ENCODE measurements at places on chromosomes 5 and 9. TPM values are rescaled to one million over a fixed set of nuclear protein-coding genes. Genes with fewer than 3 reads are reported as not detected.

- no peaks in the 10 kb centered on the region for H3K4me1 ChIP-seq
- no peaks in the 10 kb centered on the region for H3K36me3 ChIP-seq
- no peak overlapping the region for H3K27ac ChIP-seq
Observed at GRCh38 chr5:152118676-152119470, 194.2 kb upstream of the GLRA1 start.

DNA sequence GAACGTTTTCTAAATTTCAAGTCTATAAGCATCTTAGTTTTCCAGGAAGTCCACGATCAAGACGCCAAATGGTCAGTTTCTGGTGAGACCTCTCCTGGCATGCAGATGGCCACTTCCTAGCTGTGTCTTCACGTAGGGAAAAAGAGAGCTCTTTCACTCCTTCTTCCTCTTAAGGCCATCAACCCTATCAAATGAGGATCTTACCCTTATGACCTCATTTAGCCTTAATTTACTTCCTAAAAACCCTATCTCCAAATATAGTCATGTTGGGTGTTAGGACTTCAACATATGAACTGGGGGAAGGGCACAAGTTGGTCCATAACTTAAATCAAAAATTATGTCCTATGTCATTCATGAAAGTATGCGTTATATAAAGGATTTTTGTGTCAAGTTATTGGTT is 229.5 kb downstream of the ARL15 start:
- H3K4me3 ChIP-seq = no peak overlapping the region
- H3K27me3 ChIP-seq = no peaks in the 10 kb centered on the region
- no peak for DNase-seq
- H3K27ac ChIP-seq = no peak overlapping the region

GRCh38 chr5:128082551-128083032 is 974 bp upstream of the SLC12A2 start:
- no peaks in the 10 kb centered on the region for H3K36me3 ChIP-seq
- peak overlapping the region; percentile 78 for H3K4me3 ChIP-seq
- peaks cover 3% of the 10 kb centered on the region for H3K27me3 ChIP-seq
- DNase-seq = no peak

GRCh38 chr5:146082798-146083197 is 22.6 kb downstream of the PLAC8L1 start:
- no peak overlapping the region for H3K27ac ChIP-seq
- peaks cover 9% of the 10 kb centered on the region for H3K4me1 ChIP-seq
- DNase-seq = no peak
- H3K4me3 ChIP-seq = no peak overlapping the region
- no peaks in the 10 kb centered on the region for H3K27me3 ChIP-seq
- no peaks in the 10 kb centered on the region for H3K36me3 ChIP-seq

DNA sequence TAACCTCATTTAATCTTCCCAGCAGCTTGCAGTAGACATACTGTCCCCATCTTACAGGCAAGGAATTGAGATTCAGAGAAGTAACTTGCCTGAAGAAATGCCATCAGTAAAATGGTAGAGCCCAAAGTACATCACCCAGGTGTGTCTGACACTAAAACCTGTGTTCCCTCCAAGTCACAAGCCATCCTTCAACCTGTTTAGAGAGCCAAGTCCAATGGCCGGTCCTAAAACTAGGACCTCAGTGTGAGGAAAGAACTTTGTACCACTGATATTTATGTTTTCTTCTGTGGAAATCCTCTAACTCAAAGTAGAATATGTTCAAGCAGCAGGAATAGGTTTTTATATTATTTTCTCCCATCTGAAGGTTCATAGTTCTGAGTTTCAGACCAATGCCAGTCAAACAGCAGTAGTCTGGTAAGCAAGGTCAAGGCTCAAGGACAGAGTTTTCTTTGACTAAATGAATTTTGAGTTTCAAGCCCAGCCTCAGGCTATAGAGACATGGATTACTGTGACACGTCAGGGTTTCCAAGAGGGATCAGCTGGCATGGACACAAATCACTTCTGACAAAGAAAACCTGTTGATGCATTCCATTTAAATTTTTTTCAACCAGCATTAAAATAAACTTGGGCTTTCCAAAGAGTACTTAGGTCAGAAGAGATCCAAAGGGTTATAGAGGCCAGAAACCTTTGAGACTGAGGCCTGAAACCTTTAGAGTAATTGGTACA is 80.9 kb upstream of the PLPP6 start:
- H3K4me1 ChIP-seq = no peaks in the 10 kb centered on the region
- no peak for DNase-seq
- H3K36me3 ChIP-seq = no peaks in the 10 kb centered on the region
- no peak overlapping the region for H3K27ac ChIP-seq
- H3K27me3 ChIP-seq = no peaks in the 10 kb centered on the region

DNA sequence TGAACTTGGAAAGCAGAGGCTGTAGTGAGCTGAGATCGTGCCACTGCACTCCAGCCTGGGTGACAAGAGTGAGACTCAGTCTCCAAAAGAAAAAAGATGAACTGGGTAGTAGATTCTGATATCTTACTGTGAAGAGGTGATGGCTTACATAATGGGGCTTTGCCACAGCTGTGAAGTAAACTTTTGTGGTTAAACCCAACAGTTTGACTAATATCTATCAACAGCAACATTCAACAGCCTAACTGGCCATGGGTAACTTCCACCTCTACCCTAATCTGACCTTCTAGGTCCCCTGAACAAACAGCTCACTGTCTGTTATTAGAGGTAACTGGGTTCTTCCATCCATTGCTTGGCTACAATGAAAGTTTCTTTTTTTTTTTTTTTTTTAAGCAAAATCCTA is 52.1 kb downstream of the TLE1 start:
- H3K36me3 ChIP-seq = peaks cover 34% of the 10 kb centered on the region
- no peak for DNase-seq
- H3K27me3 ChIP-seq = no peaks in the 10 kb centered on the region
- H3K27ac ChIP-seq = no peak overlapping the region

GRCh38 chr5:318931-319601 is 2.4 kb upstream of the AHRR start:
- H3K4me3 ChIP-seq = no peak overlapping the region
- H3K36me3 ChIP-seq = peaks cover 2% of the 10 kb centered on the region
- H3K27ac ChIP-seq = no peak overlapping the region
- peaks cover 27% of the 10 kb centered on the region for H3K27me3 ChIP-seq
- DNase-seq = no peak
- H3K4me1 ChIP-seq = no peaks in the 10 kb centered on the region

DNA sequence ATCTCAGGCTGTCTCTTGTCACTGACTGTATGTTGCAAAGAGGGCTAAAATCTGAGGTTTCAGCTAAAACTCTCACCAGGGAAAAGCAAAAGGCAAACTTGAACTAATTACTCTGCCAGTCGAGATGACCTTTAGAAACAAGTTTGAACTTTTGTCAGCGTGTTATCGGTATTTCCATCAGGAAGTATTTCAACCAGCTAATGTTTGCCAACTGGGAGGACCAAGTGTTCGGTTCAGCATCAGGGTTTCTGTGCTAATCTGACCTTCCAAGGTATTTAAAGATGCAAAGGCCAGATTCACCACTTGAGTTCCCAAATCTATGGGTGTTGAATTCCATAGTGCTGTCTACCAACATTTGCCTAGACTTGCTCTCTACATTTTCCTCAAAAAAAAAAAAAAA is 230.5 kb downstream of the SLIT3 start:
- no peak for DNase-seq
- no peak overlapping the region for H3K27ac ChIP-seq
- H3K27me3 ChIP-seq = no peaks in the 10 kb centered on the region
- peaks cover 6% of the 10 kb centered on the region for H3K4me1 ChIP-seq

DNA sequence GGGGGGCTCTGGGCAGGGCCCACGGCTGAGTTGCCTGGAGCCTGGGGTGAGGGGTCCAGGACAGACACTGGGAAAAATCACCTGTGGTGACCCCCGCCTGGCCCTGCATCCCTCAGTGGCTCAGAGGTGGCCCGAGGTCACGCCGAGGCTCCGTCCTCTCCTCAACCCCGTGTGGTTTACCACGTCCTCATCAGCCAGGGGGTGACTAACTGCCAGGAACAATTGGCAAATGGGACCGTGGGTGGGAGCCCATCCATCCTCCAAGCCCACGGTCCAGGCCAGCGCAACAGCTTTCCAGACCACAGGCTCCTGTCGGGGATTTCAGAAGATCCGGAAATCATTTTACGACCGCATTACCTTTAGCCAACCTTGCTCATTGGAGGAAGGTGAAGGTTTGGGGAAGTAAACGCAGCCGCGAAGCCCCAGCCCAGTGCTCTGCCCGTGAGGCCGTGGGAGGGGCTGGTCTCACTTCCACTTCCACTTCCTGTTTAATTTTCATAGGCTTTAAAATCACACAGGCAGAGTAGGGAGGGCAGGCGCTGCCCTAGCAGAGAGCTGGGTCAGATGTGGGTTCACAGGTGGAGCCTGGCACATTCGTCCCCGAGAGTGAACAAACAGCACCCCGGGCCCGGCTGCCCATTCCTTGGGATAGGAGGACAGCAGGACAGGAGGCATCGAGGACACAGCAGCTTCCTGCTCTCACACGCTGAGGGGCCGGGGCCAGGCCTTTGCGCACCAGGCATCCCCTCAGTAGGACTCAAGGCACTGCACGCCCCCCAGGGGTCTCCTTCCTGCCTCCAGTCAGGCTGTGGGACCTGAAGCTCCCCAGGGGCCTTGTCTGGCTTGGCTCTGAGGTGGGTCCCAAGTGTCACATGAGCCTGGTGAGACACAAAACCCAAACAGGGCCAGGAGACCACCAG is 19.8 kb upstream of the SLC9A3 start:
- no peak for DNase-seq
- H3K27me3 ChIP-seq = no peaks in the 10 kb centered on the region
- no peak overlapping the region for H3K4me3 ChIP-seq
- H3K27ac ChIP-seq = no peak overlapping the region

DNA sequence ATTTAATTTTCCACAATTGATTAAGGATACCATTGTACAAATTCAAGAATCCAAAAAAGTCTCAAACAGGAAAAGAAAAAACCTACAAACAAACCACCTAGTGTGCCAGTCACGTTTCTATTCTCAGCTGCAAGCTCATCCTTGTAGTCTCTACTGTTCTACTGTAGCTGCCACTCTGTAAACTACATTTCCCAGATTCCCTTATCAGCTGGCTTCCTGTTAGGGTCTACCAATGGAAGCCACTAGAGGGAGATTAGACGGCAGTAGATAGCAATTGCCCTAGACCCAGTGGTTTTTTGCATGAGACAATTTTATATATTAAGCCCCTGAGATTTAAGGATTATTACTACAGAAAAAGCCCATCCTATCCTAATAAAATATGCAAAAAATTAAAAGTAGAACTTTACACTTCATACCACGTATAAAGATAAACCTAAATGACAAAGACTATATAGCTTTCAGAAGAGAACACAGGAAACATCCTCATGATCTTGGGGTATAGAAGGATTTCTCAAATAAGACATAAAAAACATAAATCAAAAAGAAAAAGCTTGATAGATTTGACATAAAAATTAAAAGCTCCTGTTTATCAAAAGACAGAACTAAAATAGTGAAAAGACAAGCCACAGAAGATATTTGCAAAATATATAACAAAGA is 37.4 kb downstream of the P4HA2 start:
- H3K27ac ChIP-seq = no peak overlapping the region
- no peaks in the 10 kb centered on the region for H3K27me3 ChIP-seq
- no peaks in the 10 kb centered on the region for H3K4me1 ChIP-seq
- peak; percentile 46 for DNase-seq

- H3K4me1 ChIP-seq = no peaks in the 10 kb centered on the region
- H3K27me3 ChIP-seq = no peaks in the 10 kb centered on the region
- no peak for DNase-seq
- no peak overlapping the region for H3K27ac ChIP-seq
- peaks cover 2% of the 10 kb centered on the region for H3K36me3 ChIP-seq
- H3K4me3 ChIP-seq = no peak overlapping the region
Observed at GRCh38 chr9:135129137-135129695, 41.7 kb downstream of the OLFM1 start.

- peaks cover 11% of the 10 kb centered on the region for H3K36me3 ChIP-seq
- H3K4me1 ChIP-seq = no peaks in the 10 kb centered on the region
- no peaks in the 10 kb centered on the region for H3K27me3 ChIP-seq
- no peak overlapping the region for H3K27ac ChIP-seq
- H3K4me3 ChIP-seq = no peak overlapping the region
Observed at GRCh38 chr5:37954561-37954960, 114.7 kb upstream of the GDNF start.

DNA sequence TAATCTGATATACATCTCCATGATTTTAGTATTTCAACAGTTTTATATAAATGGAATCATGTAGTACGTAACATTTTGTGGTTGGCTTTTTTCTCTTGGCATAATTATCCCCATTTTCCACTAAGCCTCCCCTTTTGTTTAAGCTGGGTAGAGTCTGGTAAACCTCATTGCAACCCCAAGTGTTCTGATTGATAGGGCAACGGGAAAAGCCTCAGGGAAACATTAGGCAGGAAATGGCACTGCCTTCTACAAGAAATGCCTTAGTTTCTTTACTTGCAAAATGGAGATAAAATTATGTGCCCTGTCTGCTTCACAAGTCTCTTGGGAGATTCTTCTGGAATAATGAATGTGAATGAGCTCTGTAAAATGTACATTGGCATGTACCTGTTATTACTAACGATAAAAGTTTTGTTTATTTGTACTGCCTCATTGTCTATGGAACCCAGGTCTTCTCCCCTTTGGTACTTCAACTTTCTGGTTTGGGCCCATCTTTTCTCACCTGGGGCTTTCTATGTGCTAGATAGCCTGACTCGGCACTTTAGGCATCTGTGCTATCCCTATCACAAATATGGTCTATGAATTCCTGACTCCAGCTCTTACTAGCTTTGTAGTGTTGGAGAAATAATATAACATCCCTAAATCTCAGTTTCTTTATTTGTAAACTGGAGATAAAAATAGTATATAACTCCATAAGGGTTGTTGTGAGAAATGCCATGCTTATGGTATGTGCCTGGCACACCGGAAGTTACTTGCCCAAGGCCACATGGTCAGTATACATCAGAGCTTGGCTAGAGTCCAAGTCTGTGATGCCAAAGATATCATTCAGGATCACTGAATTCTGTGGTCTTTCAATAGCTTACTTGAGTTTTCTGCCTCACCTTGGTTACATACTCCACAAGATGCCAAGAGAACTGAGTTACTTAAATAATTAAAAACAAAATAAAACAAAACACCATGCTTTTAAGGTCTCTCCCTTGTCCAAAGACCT is 48.2 kb upstream of the ZNF169 start:
- no peak overlapping the region for H3K27ac ChIP-seq
- H3K4me3 ChIP-seq = no peak overlapping the region
- peaks cover 10% of the 10 kb centered on the region for H3K4me1 ChIP-seq
- H3K36me3 ChIP-seq = no peaks in the 10 kb centered on the region
- DNase-seq = no peak
- no peaks in the 10 kb centered on the region for H3K27me3 ChIP-seq

GRCh38 chr9:137222190-137223077 is at the start of gene RNF208:
Gene RNF208, minus strand, starts transcription at chr9:137222240. Its CDS starts 1,028 bp downstream, at chr9:137221212.
- peak; percentile 54 for DNase-seq
- H3K27me3 ChIP-seq = no peaks in the 10 kb centered on the region
- no peaks in the 10 kb centered on the region for H3K36me3 ChIP-seq
- no peaks in the 10 kb centered on the region for H3K4me1 ChIP-seq
- H3K27ac ChIP-seq = no peak within 1 kb of the TSS
- H3K4me3 ChIP-seq = peak within 1 kb of the TSS; percentile 66

The RUFY1 gene
- total RNA-seq = 45.7 TPM

The FGF18 gene
- total RNA-seq = 0.94 TPM

The TAF11L8 gene
- total RNA-seq = not detected

The ZFP62 gene
- total RNA-seq = 16.2 TPM

The PRELID1 gene
- 213 TPM for total RNA-seq

The PRELID2 gene
- 13.2 TPM for total RNA-seq
